Thoracic aorta (tissue), 2 donors: ENCODE measurements at places on chromosomes 12 and 14. TPM values are rescaled to one million over a fixed set of nuclear protein-coding genes. Genes with fewer than 3 reads are reported as not detected.

Gene POTEG
- not detected for total RNA-seq

DNA sequence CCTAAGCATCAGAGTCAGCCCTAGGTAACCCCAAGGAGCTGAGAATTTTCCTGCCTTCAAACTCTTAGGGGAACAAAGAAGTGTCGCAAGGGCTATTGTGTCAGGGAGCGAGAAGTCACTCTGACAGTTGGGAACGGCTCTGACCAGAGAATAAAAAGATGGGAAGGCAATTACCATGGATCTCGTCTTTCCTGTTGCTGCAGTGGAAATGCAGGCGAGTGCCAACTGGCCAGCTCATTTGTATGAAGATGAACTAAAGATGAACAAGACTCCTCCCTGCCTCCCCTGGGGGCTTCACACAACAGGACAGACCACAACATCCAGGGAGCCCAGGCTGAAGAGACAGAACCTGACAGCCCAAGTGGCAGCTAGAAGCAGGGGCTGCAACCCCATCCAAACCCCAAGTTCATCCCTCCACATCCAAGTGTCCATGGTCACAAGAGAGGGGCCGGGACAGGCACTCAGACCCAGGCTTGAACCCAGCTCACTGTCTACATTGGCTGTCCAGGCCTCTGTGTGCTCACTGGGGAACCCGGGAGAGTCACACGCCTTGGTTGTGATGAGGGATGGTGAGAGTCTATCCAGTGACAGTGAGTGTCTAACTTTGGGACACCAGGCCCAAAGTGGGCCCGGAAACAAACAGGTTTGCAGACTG is 322.4 kb downstream of the BCL11B start:
- no peak for DNase-seq

DNA sequence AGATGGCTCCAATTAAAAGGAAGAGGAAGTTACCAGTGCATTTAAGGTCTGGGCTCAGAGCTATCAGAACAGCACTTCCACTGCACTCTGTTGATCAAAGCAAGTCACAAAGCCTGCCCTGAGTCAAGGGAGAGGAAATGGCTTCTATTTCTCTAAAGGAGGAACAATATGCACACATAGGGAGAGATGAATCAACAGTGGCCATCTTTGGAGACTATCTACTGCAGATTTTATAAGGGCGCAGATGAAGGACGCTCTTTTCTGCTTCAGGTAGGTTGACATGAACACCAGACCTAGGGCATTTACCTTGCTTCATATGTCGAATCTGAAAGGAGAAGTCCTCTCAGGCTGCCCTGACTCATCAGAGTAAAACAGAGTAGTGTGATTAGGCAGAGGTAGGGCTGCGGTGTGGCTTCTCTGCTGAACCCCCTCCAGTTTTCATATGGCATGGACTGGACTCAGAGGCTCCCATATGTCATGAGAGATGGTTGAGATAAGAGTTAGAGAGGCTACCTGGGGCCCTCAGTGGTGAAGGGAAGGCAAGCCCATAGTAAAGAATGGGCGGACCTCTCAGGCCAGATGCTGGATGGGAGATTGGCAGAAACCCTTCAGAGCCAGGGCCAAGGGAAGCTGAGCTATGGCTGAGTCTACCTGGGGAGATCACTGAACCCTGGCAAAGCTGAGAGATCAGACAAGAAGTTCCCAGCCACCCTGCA is 84.4 kb downstream of the ARF6 start:
- DNase-seq: no peak

- DNase-seq: no peak
Observed at GRCh38 chr12:64186789-64187188, 35.3 kb downstream of the KICS2 start.

Gene FAM90A1
- not detected for total RNA-seq

GRCh38 chr12:6092784-6093722 is 31.4 kb downstream of the VWF start:
- DNase-seq: peak; percentile 41
